Right atrium auricular region (tissue), 2 donors: ENCODE measurements at places on chromosomes 4 and X. TPM values are rescaled to one million over a fixed set of nuclear protein-coding genes. Genes with fewer than 3 reads are reported as not detected.

MFAP3L gene
- 8.1 TPM for total RNA-seq

AWAT2 gene
- total RNA-seq, result not detected

EDA2R gene
- 1.3 TPM for total RNA-seq

FGF13 gene
- total RNA-seq, result 1.9 TPM

UGT2A1 gene
- not detected for total RNA-seq

ARMCX2 gene
- 34.2 TPM for total RNA-seq

PLRG1 gene
- total RNA-seq, result 21.1 TPM

AKAP14 gene
- total RNA-seq, result not detected

HTN1 gene
- total RNA-seq, result not detected
